ENCODE measurements at places on chromosomes 6 and 20. TPM values are rescaled to one million over a fixed set of nuclear protein-coding genes. Genes with fewer than 3 reads are reported as not detected.

DNA sequence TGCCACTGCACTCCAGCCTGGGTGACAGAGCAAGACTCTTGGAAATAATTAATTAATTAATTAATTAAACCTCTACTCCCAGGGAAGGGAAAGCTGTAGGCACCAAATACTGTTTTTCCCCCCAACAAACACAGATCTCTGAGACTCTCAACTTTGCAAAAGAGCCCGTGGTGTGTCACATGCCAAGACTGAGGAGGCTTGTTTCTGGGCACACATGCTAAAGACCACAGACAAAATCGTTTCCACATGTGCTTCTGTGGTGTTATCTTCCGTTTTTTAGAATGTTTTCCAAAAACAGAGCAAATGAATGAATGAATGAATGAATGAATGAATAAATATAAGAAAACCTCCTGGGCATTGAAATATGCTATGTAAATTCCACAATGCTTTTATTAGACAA lies 55.6 kb upstream of the ATXN1 start:
- H3K4me3 ChIP-seq: no peak overlapping the region
- H3K27me3 ChIP-seq: peaks cover 5% of the 10 kb centered on the region
- H3K4me1 ChIP-seq: no peaks in the 10 kb centered on the region
- no peak for DNase-seq

DNA sequence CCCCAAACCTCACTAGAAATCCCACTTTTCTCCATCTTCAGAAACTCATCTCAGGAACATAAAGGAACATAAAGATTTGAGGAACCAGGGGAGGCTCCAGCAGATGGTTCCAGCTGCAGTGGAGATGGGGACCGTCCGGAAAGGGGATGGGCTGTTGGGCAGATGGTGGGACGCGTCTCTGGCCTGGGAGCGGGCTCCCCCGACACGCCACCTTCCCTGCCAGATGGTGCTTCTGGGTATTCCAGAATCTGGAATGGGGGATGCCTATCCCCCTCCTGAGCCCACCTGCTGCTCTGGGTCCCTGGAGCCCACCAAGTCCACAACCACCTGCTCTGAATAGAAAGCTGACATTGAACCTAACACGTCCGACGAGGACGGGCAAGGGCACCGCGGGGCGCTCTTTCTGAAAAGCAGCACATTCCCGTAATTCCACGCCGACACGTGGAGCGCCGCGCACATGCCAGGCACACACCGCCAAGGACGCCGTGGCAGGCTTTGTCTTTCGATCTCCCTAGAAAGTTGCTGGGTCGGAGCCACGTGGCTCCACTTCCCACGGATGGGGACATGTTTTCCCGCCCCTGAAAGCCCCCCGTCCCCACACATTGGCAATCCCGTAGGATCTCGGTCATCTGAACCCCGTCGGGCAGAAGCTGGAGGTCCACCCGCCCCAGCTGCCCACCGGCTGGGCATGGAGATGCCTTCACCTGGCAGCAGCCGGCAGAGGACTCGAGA lies 27.3 kb downstream of the SLC2A4RG start:
- DNase-seq: peak; percentile 70
- H3K4me3 ChIP-seq: no peak overlapping the region
- no peaks in the 10 kb centered on the region for H3K4me1 ChIP-seq
- no peaks in the 10 kb centered on the region for H3K36me3 ChIP-seq
- peaks cover 4% of the 10 kb centered on the region for H3K27me3 ChIP-seq
- no peak overlapping the region for H3K27ac ChIP-seq

COL21A1 gene
- total RNA-seq: 8.0 TPM

GRCh38 chr6:31163922-31164321 lies 5.5 kb downstream of the TCF19 start:
- H3K4me3 ChIP-seq: no peak overlapping the region
- DNase-seq: peak; percentile 92
- H3K36me3 ChIP-seq: peaks cover 10% of the 10 kb centered on the region
- no peaks in the 10 kb centered on the region for H3K27me3 ChIP-seq

- no peaks in the 10 kb centered on the region for H3K4me1 ChIP-seq
- H3K27ac ChIP-seq: no peak overlapping the region
- DNase-seq: no peak
- no peaks in the 10 kb centered on the region for H3K27me3 ChIP-seq
These were observed 84.6 kb upstream of the F13A1 start for GRCh38 chr6:6405031-6405430.

RPS6KA2 gene
- total RNA-seq: 113 TPM

MAP1LC3A gene
- 24.8 TPM for total RNA-seq

GRCh38 chr6:135135835-135136234 lies 45.3 kb upstream of the MYB start:
- peaks cover 19% of the 10 kb centered on the region for H3K27me3 ChIP-seq
- no peak overlapping the region for H3K4me3 ChIP-seq
- no peak overlapping the region for H3K27ac ChIP-seq
- no peak for DNase-seq
